PC-9 (cell line): ENCODE measurements at places on chromosomes 16 and 17.

DNA sequence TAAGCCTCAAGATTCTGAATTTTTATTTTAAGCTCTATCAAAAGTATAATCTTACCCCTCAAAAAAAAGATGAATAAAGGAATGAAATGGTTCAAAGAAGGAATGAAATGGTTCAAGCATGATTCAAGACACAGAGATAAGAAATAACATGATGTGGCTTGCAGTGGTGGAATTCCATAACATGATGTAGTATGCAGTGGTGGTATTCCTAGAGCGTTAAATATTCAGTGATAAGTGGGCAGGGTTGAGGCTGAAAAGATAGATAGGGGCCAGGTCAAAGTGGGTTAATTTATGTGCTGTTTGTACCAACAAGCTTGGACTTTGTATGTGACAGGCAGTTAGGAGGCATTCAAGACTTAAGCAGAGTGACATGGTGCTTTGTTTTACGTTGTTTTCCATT, 29.6 kb downstream of the TNRC6A start:
- DNase-seq = no peak

- DNase-seq = no peak
Observed at GRCh38 chr17:46979147-46979863, at the start of gene RPRML. TSS of gene RPRML (minus strand) at chr17:46979253. CDS start at chr17:46979007, 246 bp downstream.

DNA sequence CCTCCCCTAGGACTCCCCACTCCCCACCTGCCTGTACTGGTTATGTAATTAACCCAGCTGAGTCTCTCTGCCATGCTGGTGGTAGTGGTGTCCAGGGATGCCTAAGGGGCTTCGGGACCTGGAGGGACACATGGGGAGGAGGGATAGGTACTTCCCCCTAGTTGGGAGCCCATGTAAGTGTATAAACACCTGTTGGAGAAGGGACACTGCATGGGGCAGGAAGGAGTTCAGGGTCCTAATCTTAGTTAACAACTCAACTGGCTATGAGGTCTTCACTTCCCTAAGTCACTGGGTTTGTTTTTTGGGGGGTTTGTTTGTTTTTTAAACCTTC, 1.3 kb downstream of the RASL10B start:
- no peak for DNase-seq

GRCh38 chr16:68235887-68236136, at the start of gene ESRP2:
TSS of gene ESRP2 (minus strand) at chr16:68236127. CDS start at chr16:68236045, 82 bp downstream.
- no peak for DNase-seq

GRCh38 chr16:89044418-89045180, 49.1 kb upstream of the ACSF3 start:
- DNase-seq = no peak

DNA sequence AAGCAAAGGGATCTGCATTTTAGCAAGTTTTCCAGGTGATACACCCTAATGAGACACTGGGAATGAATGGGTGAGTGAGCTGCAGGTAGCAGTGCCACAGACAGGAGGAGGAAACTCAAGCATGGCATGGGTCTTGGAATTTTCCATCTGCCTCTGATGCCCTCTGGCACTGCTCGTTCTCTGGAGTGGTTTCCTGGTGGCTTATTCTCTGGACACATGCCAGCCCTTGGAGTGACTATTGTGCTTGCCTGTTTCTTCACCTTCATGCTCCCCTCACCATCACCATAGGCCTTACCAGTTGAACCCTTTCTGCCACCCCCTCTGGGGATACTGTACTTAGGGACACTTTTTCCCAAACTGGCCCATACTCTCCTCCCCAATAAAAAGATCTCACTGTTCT, 1.6 kb downstream of the COASY start:
- peak; percentile 72 for DNase-seq

DNA sequence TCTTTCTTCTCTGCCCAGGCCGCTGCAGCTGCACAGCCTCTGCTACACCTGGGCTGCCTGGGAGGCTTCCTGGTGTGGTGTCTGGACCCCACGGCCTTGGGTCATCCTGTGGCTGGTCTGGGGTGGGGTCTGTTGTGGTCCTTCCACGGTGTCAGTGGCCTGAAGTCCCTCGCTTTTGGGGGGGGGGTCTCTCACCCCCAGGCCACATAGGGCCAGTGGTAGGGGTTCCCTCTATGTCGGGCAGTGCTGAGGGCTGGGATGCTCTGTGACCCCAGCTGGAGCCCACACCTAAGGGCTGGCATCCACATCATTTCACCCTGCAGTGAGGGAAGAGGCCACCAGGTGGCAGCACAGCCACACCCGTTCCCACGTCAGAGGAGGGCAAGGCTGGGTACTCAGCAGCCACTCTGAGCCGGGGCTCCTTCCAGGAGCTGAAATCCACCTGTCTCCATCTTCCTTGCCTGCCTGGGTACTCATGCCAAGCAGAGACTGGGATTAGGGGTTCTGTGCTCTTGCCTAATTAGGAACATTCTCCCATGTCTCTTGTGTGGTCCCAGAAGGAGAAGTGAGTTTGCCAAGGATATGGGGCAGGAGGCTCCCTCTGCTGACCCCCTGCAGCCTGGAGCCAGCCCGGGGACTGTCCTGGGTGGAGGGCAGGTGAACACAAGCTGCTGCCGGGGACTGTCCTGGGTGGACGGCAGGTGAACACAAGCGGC, 13.0 kb downstream of the ENGASE start:
- DNase-seq = peak; percentile 77

DNA sequence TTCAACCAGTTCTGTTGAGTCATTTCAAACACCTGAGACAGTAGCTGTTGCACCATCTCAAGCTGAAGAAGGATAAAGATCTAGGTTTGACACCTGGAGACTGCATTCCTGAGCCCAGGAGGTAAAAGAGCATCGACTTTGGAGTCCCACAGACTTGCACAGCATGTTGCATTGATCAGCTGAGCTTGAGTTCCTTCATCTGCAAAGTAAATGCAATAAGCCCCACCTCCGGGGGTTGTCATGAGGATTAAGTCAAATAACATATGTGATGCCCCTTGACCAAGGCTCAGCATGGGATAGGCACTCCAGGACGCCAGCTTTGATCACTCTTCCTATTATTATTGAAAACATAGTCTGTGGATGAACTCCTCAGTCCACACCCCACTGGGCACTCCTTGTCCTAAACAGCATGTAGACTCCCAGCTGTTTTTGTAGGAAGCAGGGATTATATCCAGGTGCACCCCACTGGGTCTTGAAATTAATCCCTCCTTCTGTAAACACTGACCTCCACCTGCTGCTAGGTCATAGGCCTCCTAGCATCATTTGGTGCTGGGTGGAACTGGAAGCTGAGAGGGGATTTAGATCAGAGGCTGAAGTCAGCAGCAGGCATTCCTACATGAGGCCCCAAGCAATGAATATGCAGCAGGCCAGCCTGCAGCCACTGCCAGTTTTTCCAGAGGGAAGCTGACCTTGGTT, 259.0 kb downstream of the HS3ST4 start:
- DNase-seq = no peak

GRCh38 chr17:57861000-57861789, 11.4 kb upstream of the MRPS23 start:
- peak; percentile 89 for DNase-seq

DNA sequence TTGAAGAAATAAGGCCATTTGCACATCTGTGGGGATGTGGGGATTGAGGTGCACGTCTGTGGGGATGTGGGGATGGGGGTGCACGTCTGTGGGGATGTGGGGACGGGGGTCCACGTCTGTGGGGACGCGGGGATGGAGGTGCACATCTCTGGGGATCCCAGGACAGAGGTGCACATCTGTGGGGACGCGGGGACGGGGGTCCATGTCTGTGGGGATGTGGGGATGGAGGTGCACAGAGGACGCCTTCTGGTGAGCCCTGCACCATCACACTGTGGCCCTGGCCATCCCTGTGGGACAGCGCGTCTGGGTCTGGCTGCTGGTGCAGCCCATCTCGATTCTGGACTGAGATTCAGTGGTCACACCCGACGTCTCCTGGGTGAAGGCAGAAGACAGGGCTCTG, 161.4 kb downstream of the LAT start:
- no peak for DNase-seq

DNA sequence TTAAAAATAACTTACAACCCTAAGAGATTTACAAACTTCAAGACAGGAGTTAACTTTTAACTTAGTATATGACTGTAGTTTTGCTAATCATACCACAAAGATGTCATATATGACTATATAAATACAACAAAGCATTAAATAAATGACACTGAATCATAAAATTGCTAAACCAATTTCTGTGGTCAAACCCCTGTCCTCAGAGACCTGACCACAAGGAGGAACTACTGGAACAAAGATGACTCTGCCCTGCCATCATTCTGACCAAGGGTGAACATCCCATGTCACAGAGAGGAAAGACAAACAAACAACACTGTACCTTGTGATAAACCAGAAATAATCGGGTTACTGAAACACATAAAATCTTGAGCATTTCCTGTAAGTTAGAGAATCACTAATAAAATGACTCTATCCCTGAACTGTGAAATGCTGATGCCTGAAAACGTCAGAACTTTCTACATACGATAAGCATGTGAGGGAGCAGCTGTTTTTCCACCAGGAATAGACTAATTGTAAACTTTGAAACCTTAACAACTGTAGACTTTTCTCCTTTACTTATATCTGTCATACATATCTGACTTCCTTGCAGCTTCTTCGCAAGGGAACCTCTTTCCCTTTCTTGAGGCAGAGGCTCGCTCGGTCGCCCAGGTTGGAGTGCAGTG, 47.9 kb downstream of the WDR59 start:
- no peak for DNase-seq

GRCh38 chr17:65173284-65173793, 36.2 kb downstream of the RGS9 start:
- peak; percentile 23 for DNase-seq

- no peak for DNase-seq
Observed at GRCh38 chr17:82836823-82837357, 2.9 kb downstream of the ZNF750 start.

DNA sequence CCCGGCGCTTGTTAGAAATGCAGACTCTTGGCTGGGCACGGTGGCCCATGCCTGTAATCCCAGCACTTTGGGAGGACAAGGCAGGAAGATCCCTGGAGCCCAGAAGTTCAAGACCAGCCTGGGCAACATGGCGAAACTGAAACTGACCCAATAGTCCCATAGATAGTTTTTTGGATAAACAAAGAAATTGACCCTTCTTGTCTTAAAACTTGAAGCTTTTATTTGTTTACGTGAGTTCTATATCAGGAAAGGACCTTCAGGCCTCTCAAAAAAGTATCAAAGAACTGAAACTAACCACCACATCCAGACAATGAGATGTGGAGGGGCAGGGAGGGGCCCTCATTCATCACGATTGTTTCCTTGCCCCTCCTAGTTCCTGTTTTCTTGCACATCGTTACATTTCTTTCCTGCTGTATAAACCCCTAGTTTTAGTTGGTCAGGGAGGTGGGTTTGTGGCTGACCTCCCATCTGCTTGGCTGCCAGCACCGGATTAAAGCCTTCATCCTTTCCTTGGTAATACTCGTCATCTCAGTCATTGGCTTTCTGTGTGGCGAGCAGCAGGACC, 29.9 kb upstream of the PRM1 start:
- no peak for DNase-seq

DNA sequence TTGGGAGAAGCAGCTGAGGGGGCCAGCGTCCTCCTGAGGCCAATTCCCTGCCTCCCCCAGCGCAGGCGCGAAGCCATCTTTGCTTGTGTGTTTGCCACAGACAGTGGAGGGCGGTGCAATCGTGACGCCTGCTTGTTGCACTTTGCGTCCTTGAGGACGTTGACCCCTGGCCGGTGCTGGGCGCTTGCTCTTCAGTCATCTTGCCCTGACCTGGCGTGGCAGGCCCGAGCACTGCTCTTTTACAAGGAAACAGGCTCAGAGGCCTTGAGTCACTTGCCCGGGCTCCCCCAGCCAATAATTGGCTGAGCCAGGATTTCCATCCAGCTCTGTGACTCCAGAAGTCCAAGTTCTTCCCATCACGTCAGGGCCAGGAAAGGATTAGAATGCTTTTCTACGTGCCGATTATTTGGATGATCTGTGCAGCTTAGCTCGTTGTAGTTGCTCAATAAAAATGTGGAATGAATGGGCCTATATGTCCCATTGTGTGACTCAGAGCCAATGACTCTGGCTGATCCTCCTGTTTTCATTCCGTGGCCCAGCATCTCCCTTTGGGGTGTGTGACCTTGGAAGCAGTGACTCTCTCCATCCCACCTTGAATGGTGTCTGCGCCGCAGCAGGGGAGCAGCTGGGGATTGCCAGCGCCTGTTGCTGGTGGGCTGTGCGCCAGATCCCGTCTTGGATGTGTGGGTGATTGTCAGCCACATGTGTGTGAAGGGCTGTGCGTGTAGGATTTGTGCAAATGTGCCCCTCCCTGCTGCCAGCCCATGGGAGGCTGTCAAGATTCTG, 214.1 kb downstream of the SEC14L1 start:
- DNase-seq = no peak

- DNase-seq = no peak
Observed at GRCh38 chr16:81902025-81902424, 109.2 kb downstream of the SDR42E1 start.

DNA sequence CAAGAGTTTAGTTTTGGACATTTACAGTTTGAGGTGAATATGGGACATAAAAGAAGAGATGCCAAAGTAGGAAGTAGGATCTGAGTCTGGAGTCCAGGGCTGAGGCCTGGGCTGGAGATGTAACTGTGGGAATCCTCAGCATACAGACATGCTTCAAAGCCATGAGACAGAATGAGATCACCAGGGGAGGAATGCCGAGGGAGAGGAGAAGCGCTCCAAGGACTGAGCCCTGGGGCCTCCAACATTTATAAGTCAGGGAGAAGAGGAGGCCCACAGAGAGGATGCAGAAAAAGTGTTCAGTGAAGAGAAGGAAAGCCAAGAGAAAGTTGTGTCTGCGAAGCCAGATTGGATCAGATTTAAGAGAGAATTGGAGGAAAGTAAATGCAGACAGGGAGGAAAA, 277.5 kb upstream of the MYOCD start:
- DNase-seq = no peak

- no peak for DNase-seq
Observed at GRCh38 chr16:89404561-89404960, 85.8 kb downstream of the ANKRD11 start.

- no peak for DNase-seq
Observed at GRCh38 chr16:51522902-51523301, 371.8 kb upstream of the SALL1 start.

DNA sequence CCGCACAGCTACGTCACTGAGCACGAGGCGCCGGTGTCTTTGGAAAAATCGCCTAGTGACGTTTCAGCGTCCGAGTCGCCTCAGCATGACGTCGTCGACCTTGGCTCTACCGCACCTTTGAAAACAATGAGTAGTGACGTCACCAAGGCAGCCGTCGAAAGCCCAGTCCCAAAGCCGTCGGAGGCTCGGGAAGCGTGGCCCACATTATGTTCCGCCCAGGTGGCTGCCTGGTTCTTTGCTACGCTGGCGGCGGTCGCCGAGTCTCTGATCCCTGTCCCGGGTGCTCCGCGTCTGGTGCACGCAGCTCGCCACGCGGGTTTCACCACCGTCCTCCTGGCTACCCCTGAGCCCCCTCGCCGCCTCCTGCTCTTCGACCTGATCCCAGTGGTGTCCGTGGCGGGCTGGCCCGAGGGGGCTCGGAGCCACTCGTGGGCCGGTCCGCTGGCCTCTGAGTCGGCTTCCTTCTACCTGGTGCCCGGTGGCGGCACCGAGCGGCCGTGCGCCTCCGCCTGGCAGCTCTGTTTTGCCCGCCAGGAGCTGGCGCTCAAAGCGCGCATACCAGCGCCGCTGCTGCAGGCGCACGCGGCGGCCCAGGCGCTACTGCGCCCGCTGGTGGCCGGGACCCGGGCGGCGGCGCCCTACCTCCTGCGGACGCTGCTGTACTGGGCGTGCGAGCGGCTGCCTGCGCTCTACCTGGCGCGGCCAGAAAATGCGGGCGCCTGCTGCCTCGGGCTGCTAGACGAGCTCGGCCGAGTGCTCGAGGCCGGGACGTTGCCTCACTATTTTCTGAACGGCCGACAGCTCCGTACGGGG, 1.5 kb downstream of the TMEM102 start:
- DNase-seq = peak; percentile 90

- peak; percentile 37 for DNase-seq
Observed at GRCh38 chr17:37770631-37771518, 26.0 kb upstream of the HNF1B start.
